NCI-H1436 treated with DMSO at 0.1 percent for 48 hours (cell line): ENCODE measurements at places on chromosomes 1 and 21.

DNA sequence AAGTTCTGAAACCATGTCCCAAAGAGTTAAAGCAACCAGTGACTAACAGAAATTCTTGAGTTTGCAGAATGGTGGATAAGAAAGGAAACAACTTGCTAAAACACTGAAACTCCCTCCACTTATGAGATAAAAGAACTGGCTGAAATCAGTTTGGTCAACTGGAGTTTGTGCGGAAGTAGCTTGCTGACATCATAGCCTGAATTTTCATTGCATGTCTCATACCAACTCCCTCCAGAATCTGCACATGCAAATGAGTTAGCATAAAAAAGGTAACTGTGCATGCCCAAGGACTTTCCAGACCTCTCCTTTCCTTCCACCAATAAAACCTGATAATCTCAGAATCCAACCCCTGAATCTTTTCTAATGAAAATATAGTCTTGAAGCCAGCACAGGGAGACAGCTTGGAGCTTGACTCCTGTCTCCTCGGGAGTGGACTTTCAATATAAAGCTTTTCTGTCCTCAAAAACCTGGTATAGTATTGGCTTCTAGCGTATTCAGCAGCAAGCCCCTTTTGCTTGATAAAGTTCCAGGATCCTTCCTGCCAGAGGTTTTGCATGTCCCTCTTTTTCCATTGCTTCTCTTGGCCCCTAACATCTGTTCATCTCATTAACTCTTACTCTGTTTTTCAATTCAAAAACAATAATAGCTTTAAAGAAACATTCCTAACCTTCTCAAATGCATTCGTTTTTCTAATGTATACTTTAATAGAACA, 785.8 kb upstream of the ADGRL4 start:
- no peak for DNase-seq

GRCh38 chr1:87250336-87250735, 78.3 kb upstream of the LMO4 start:
- no peak for DNase-seq

GRCh38 chr1:6911974-6912373, 126.7 kb downstream of the CAMTA1 start:
- no peak for DNase-seq

GRCh38 chr1:167463080-167463479, 55.2 kb downstream of the CD247 start:
- DNase-seq: no peak

GRCh38 chr1:203267347-203267846, 37.9 kb upstream of the BTG2 start:
- DNase-seq: peak; percentile 66
